ENCODE measurements at places on chromosomes 2 and 18.

- DNase-seq: no peak
Observed at GRCh38 chr2:10814571-10815331, 2.2 kb upstream of the PDIA6 start.

GRCh38 chr2:200502196-200502595 is 7.7 kb downstream of the KCTD18 start:
- DNase-seq: no peak

- DNase-seq: peak; percentile 43
Observed at GRCh38 chr18:66792466-66792865, 188.6 kb upstream of the CDH19 start.

- DNase-seq: peak; percentile 4
Observed at GRCh38 chr2:129318581-129319421, 660.7 kb upstream of the RAB6C start.

DNA sequence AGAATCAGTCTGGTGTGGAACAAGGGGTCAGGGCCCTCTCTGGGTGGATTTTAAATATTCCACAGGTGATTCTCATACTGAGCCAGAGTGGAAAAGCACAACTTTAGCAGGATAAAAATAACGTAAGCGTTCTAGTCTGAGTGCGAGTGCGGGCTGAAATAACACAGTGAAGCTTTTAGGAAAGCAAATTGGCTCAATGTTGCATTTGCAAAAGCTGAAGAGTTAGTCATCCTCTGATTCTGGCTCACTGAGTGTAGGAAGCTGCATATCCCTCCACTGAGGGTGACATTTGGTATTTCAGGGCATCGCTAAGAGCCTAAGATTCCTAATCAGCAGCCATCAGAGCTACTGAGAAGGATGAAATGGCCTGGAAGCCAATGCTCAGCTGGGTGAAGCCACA is 134.7 kb downstream of the RIF1 start:
- DNase-seq: no peak

DNA sequence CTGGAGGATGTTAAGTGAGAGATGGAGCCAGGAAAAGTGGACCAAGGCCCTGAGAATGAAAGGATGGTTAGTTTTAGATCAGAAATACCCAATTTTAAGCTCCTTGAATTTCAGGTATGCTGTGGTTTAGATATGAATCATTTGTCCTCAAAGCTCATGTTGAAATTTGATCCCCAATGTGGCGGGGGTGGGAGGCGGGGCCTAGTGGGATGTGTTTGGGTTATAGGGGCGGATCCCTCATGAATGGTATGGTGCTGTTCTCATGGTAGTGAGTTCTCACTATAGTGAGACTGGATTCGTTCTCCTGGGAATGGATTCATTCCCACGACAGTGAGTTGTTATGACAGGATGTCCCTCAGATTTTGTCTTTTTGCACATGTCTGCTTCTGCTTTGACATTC is 11.4 kb downstream of the MYO5B start:
- peak; percentile 83 for DNase-seq

- no peak for DNase-seq
Observed at GRCh38 chr2:71513096-71513495, 59.7 kb downstream of the DYSF start.

DNA sequence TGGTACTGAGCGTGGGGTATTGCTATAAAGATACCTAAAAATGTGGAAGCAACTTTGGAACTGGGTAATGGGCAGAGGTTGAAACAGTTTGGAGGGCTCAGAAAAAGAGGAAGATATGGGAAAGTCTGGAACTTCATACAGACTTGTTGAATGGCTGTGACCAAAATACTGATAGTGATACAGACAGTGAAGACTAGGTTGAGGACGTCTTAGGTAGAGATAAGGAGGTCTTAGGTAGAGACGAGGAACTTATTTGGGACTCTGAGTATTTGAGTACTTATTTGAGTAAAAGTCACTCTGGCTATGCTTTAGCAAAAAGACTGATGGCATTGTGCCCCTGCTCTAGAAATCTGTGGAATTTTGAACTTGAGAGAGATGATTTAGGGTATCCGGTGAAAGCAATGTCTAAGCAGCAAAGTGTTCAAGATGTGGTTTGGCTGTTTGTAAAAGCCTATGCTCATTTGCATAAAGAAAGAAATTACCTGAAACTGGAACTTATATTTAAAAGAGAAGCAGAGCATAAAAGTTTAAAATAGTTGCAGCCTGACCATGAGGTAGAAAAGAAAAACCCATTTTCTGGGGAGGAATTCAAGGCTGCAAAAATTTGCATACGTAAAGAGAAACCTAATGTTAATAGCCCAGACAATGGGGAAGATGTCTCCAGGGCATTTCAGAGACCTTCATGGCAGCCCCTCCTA is 219.6 kb downstream of the PDE1A start:
- no peak for DNase-seq

- no peak for DNase-seq
Observed at GRCh38 chr18:1296237-1296636, 391.6 kb downstream of the ADCYAP1 start.
